ENCODE measurements at places on chromosomes 7 and 10.

GRCh38 chr10:80503584-80504157 is 34.0 kb upstream of the SH2D4B start:
- DNase-seq: no peak

DNA sequence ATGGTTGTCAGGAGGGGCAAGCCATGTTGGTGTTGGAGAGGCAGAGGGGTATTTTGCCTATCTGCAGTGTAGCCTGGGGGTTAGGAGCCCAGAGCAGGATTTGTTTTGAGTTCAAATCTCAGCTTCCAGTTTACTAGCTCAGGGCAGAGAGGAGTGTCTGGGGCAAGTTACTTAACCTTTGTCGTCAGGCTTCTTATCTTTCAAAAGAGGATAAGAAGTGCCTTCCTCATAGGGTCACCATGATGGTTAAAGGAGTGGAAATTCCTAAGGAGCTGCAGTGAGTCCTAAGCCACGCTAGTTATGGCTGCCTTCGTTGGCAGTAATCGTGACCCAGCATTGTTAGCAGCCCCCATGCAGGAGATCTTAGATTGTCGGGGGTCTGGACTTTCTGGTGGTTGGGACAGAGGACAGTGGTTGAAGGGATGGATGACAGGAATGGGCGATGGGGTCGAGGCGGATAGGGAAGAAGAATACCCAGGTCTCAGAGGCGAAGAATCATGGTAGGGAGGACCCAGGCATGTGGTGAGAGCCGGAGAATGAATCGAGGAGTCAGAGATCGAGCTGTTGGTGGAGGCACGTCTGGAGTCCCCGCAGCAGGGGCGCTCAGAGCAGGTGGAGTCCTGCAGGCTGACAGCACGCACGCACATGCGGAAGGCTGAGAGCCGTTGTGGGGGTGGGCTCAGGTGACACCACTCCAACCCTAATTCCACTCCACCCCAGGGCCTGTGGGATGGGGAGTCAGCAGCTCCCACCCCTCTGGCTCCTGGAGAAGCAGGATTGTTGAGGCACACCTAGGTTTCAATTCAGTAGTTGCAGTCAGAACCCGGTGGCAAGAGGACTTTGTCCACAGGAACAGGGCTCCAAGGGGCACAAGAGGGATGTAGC is 11.6 kb downstream of the ADCK2 start:
- no peak for DNase-seq

DNA sequence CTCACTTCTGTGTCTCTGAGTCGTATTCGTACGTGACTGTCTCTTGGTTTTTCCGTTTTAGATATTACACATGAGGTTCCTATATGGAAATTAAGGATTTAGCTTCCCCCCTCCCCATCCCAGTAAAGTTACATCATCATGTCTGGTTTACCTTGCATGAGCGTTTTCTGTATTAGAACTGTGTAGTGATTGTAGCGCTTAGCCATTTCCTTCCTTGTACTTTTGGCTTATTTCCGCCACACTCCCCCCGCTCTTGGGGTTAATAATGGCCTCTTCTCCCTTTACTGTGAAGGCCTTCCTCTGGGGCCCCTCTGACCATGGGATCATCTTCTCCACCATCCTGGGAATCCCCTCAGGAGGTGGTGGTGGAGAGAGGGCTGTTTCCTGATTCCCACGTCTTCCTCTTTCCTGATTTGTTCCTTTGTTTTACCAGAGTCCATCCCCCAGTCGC is 27.2 kb upstream of the AP5Z1 start:
- no peak for DNase-seq

GRCh38 chr7:2993868-2994267 is 49.8 kb downstream of the CARD11 start:
- no peak for DNase-seq

DNA sequence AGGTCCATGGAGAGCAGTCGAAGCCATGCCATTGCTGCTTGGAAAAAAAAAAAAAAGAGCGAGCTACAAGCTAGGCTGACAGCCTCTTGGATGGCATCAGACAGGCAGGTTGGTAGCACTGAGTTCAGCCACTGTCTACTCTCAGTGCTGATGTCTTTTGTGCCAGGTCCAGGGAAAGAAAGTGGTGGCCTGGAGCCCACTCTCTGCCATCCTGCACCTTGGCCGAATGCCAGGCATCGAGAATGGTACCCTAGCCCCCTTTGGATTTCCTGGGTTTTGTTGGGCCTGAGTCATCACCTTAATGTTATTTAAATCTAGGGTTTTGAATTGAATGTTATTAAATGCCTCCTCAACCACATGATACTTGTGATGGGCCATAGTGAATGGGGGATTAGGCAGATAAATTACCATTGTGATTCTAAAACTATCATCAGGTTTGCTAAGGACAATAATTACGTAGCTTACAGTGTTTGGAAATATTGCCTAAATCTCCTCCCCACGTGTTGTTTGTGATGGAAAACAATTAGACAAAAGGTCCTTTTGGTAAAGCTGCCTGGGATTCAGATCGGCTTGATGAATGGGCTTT is 195.7 kb upstream of the GPR26 start:
- DNase-seq: peak; percentile 2

DNA sequence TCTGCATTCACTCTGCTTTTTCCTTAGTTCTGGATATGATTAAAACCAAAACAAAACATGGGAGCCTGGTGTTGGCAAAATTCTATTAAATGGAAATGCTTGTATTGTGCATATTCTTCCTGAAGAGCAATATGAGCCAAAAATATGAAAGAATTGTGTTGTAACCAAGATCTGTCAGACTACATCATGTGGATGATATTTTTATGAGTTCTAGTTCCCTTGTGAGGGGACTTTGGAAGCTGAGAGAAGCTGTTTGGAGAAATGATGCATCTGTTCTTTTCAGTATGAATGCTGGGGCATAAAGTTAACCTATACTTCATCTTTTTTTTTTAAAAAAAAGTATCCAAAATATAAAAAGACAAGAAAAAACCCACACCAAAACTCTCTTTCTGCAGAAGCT is 782.7 kb downstream of the ANKRD7 start:
- no peak for DNase-seq

DNA sequence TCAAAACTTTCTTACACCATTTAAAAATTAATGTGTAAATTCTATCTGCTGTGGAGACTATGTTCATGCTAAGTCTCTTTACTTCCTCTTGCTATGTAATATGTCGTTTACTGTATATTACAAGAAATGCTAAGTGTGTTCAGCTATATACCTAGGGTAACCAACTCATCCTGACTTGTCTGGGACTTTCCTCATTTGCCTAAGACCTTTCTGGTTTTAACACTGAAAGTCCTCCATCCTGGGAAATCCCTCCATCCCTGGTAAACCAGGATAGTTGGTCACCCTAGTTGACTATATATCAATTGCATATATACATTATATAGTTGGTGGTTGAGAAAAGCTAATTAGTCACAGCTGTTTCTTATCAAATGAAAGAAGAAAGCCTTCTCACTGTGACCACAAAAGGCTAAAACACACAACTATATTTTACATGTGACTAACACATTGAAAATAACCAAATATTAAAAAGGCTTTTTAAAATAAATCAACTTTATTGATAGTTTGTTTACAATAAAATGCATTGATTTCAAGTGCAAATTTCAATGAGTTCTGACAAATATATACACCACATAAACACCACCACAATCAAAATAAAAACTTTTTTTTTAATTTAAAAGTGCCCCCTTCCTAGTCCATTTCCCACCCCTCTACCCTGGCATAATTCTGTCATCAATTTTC is 167.7 kb upstream of the INHBA start:
- no peak for DNase-seq

DNA sequence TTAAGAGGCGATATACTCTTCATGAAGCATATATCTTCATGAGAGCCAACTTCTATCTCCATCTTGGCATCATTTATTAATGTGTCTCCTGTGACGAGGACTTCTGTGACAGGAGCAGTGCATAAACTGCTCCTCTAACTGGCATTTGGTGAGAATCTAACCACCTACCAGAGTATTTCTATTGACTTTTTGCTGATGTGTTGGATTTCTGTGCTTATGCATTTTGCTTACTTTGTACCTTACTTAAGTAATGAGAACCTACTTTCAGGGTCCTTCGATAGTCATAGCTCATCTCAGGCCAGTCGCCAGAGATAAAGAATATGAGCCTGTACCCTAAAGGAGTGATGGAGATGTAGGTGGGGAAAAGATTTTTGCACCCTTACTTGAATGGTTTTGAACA is 265.7 kb downstream of the SUGCT start:
- DNase-seq: no peak

DNA sequence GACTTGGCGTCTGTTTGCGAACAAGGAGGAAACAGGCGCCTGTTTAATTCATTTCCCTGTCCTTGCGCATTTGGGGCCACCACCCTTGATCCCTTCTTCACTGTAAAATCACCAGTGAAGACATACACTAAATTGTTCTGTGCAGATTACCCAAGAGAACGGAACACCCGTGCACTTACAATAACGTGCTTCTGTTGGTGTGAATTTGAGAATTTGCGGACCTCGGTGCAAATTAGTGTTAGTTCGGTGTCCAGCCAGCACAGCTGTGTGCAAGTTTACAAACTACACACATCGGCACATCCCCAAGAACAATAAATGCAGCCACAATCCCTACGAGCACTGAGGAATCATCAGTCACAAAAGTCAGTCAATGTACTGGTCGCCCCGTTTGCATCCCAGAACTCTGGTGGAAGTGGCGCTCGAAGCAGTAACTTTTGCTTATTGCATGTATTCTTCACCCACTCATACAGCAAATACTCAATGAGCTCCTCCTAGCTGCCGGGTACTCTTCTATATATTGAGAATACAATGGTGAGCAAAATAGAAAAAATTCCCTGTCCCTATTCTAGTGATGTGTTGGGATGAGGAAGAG is 786 bp upstream of the CNOT4 start:
- DNase-seq: peak; percentile 24

DNA sequence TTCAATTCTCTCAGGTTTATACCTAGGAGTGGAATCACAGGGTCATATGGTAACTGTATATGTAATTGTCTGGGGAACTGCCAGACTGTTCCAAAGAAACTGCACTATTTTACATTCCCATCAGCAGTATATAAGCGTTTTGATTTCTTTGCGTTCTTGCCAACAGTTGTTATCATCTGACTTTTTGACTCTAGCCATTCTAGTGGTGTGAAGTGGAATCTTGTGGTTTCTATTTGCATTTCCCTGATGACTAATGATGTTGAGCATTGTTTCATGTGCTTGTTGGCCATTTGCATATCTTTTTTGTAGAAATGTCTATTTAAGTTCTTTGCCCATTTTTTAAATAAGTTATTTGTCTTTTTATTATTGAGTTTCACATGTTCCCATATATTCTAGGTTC is 44.3 kb upstream of the ZC3HAV1 start:
- DNase-seq: no peak

- DNase-seq: no peak
Observed at GRCh38 chr10:131851346-131851745, 49.5 kb upstream of the PPP2R2D start.

DNA sequence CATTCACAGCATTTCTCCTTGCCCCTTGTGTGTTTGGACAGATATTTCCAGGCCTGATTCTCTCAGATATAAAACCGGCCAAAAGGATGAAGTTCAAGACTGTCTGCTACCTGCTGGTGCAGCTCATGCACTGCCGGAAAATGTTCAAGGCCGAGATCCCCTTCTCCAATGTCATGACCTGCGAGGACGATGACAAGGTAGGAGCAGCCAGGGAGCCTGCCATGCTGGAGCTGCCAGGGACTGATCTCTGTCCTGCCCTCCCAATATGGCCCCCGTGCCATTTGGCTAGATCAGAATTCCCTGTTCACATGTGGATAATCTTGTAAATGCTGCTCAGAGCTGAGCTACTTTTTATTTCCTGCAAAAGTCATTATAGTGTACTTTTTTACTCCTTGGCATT is 87.8 kb downstream of the ADCY1 start:
- no peak for DNase-seq

DNA sequence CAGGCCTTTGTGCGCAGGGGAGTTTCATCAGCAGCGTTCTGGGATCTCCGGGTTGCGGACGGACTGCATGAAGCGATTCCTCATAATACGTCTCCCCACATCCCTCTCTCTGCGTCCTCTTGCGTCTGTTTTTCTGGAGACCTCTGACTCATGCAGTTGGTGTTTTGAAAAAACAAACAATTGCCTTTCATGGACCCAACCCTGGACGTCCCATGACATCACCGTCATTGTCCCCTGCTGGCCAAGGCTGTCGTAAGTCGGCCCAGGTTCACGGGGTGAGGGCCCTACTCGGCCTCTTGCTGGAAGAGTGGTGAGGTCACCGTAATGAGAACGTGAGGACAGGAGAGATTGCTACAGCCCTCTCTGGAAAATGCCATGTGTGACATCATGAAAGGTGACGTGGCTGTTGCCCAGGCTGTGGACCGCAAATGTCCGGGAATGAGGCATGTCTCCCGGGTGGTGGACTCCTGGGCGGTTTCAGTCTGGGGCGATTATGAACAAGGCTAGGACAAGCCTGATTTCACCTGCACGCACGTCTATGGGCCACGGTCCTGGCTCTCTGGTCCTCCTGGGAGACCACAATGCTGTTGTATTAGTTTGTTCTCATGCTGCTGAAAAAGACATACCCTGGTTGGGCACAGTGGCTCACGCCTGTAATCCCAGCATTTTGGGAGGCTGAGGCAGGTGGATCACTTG is 9.8 kb upstream of the MAFK start:
- no peak for DNase-seq

DNA sequence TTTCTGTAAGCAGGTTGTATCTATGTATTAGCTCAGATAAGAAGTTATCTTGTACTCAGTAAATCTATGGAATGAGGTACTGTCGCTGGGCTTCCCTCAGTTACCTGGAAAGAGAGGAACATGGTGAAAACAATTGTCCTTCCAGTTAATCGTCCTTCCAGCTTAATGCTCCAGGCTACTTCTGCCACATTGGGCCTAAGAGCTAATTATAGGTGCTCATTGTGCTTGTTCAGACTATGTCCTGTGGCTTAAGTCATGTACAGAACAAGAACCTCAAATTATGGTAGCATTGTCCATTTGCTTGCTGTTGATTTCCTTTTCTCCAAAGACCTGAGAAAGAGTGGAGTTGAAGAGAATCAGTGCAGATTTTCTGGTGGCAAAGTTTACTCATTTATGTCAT is 86.1 kb upstream of the MBL2 start:
- DNase-seq: no peak

- no peak for DNase-seq
Observed at GRCh38 chr10:18231480-18231879, 91.3 kb downstream of the CACNB2 start.

DNA sequence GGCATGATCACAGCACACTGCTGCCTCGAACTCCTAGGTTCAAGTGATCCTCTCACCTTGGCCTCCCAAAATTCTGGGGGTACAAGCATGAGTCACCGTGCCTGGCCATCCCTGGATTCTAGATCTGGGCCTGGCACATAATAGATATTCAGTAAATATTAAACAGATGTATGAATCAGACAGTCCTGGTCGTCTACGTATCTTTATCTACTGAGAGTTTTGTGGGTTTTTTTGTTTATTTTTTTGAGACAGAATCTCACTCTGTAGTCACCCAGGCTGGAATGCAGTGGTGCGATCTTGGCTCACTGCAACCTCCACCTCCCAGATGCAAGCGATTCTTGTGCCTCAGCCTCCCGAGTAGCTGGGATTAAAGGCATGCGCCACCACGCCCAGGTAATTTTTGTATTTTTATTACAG is 24.3 kb upstream of the ITGB1 start:
- DNase-seq: no peak

Measured in NCI-H2081 (cell line).